ENCODE measurements at places on chromosomes 1 and 21.

- no peak for DNase-seq
These were observed 202.5 kb upstream of the RAB4A start for GRCh38 chr1:229068270-229068987.

DNA sequence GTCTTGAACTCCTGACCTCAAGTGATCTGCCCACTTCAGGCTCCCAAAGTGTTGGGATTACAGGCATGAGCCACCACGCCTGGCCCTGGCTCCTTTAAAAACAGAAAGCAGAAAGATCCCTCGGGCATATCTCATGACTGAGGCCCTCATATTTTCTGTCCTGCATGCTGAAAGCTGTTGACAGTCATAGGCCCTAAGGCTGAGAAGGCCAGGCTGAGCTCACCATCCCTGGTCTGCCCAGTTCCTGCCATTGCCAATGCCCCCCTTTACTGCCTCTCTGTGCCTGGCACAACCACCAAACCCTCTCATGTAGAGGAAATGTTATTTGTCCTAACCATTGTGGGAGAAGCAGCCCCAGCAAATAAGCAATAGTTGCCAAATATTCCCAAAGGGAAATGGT lies 12.7 kb downstream of the CD34 start:
- no peak for DNase-seq

DNA sequence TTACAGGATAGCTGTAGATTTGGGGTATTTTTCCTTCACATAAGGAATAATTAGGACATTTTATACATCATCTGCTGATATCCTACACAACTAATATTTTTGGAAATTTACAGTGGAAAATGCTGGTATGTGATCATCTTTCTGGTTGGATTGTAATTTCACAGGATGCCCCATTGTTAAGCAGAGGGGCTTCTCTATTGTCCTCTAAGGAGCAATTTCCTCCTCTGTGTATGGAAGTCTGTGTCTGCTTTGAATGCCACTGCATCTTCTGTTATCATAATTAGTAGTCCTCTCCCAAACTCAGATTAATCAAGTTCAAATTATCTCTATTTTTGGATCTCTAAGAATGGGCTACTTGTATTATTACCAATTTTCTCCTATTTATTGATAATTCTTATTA lies 988.1 kb upstream of the B3GALT2 start:
- DNase-seq, result no peak

GRCh38 chr1:234478481-234479309 lies at the start of gene TARBP1:
TARBP1 (minus strand) TSS chr1:234479179; CDS start chr1:234479103, 76 bp downstream.
- DNase-seq, result peak; percentile 33

GRCh38 chr1:151858030-151858746 lies 4.7 kb upstream of the THEM5 start:
- no peak for DNase-seq
